ENCODE measurements at places on chromosomes 13 and 19.

GRCh38 chr19:43439032-43439708, 24.5 kb downstream of the TEX101 start:
- no peak for DNase-seq

DNA sequence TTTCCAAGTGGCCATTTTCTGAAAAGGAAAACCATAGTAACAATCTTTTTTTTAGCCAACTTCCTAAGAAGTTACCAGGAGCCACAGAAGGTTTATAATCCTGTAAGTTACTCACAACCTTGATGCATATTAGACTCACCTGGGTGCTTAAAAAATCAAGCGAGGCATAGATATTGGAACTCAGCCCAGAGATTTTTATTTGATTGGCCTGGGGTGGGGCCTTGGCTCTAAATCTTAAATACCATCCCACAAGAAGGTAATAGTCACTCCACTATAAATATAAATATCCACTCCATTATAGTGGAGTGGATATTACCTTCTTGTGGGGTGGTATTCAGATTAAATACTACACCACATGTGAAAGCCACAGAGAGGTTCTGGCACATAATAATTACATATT, 429.6 kb downstream of the RFC3 start:
- DNase-seq, result peak; percentile 38

DNA sequence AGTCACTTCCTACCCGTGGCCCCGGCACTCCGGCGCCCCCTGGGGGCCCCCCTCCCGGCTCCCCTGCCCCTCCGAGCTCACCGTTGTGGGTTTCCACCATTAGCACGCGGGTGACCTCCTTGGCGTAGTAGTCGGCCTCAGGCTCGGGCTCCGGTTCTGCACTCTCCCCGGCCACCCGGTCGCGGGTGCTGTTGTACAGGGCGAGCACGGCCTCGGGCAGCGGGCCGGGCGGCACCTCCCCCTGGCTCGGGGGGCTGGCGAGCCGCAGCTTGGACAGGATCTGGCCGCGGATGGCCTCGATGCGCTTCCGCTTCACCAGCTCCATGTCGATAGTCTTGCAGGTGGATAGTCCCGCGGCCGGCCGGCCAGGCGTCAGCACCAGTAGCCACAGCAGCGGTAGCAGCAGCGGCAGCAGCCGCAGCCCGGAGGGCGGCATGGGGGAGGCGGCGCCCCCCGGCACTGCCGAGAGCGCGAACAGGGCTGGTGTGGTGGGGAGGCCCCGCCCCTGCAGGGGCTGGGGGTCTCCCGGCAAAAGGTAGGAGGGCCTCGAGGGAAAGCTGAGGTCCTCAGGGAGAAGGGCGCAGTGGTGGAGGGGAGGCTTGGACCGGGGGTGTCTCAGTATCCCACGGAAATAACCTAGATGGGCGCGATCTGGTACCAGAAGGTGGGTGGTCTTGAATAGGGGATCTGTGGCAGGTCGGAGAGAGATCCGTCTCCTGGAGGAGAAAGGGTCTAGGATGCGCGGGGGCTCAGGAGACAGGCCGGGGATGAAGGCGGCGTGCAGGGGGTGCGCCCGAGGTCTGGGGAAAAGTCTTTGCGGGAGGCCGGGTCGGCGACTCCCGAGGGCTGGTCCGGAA, 885 bp downstream of the TGFB1 start:
- DNase-seq, result peak; percentile 59

DNA sequence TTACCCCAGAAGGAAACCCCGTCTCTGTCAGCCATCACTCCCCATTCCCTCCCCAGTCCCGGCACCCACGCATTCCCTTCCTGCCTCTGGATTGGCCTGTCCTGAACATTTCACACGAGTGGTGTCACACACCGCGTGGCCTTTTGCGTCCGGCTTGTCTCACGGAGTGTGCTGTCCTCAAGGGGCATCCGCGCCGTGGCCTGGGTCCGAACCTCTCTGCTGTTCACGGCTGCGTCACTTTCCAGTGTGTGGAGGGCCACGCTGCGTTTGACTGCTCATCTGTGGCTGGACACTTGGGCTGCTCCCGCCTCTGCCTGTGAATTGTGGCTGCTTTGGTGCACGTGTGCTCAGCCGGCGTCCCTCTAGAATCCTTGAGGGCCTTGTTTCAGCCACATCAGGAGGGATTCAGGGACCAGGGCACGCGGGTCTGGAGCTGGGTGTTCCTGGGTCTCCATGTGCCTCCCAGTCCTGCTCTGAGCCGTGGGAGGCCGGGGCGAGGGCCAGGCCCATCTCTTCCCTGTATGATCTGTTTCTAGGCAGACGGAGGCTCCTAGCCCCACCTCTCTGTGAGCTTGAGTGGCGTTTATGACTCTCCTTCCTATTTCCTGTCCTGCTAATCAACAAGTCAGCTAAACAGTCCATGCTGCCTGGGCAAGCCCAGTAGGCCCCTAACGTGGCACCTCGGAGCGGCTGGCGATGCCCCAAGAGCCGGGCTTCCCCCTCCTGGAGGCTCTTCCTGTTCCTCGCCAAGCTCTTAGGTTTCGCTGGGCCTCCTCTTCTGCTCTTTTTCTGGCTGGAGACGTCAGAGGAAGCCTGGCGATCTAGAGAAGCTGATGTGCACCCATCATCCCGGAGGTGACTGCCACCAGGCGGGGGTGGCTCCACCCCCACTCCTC, 8.1 kb downstream of the STK11 start:
- no peak for DNase-seq

DNA sequence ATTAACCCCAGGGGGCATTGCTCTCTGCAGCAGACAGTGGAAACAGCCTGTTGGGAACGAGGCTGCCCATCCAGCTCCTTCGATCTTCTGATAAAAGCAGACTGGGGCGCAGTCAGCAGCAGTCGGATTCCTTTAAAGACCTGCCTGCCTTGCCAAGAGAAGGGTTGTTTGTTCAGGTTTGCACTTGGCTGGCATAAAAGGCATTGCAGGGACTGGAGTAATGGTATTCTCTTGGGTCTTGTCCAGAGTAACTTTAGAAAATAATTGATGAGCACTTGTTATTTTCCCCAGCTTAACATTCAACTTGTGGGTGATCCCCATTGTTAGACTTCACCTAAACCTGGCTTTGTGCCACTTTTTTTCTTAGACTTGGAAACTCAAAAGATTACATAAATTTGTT, 67.3 kb upstream of the SLC10A2 start:
- no peak for DNase-seq

DNA sequence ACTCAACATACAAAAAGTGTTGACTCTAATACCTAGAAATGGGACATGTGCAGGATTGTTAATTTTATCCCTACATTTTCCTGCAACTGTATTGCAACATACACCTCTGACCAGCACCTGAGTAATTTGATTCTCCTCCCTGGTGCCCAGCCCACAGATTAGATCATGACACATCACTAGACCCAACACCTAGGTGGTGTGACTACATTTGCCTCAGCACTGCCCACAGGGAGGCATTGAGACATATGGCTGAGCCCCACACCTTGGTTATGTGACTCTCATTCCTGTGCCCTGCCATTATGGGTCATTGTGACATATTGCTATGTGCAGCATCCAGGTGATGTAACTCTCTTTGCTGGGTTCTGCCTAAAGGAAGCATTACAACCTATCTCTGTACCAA, 13.2 kb upstream of the ZNF254 start:
- DNase-seq, result no peak

DNA sequence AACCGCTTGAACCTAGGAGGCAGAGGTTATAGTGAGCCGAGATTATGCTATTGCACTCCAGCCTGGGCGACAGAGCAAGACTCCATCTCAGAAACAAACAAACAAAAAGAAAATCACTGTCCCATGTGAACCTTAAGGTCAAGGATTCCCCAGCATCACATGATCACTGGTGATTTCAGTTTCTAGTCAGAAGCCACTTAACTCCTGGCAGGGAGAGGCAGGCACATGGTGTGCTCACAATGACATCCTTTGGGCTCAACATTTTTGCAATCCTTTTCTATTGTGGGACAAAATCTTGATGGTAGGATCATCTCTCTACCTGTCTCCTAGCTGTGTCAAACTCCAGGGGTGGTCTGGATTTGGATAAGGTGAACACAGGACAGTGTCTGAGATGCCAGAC, 12.1 kb downstream of the AKAP8 start:
- DNase-seq, result no peak

DNA sequence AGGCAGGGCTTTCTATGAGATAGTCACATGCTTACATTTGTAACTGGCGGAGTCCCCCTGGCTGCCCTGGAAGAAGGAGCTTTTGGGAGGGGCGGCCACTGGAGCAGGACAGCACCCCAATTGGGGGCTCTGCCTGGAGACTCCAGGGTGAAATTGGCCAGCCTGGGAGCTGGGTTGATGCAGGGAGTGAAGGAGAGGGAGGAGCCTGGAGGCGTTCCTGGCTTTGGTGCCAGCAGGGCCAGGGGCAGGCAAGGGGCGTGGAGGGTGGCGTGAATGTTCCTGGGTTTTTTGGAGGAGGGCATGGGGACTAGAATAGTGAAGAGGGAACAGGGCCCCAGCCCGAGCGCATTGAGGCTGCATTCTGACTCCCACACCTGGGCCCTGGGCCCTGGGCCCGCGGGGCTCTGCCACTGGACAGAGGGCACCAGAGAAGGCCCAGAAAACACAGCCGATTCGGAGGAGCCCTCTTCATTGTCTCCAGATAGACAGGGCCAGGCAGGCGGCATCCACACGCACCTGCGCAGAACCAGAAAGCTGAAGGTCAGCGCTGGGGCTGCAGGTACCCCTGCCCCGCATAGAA, 29.5 kb downstream of the COMP start:
- DNase-seq, result no peak

GRCh38 chr19:50658441-50659317, 9.4 kb downstream of the C19orf81 start:
- DNase-seq, result peak; percentile 71

- no peak for DNase-seq
Measured at GRCh38 chr19:57436417-57436816, 1.3 kb downstream of the ZNF749 start.

GRCh38 chr13:36858290-36858689, 39.3 kb downstream of the RFXAP start:
- DNase-seq, result peak; percentile 81

DNA sequence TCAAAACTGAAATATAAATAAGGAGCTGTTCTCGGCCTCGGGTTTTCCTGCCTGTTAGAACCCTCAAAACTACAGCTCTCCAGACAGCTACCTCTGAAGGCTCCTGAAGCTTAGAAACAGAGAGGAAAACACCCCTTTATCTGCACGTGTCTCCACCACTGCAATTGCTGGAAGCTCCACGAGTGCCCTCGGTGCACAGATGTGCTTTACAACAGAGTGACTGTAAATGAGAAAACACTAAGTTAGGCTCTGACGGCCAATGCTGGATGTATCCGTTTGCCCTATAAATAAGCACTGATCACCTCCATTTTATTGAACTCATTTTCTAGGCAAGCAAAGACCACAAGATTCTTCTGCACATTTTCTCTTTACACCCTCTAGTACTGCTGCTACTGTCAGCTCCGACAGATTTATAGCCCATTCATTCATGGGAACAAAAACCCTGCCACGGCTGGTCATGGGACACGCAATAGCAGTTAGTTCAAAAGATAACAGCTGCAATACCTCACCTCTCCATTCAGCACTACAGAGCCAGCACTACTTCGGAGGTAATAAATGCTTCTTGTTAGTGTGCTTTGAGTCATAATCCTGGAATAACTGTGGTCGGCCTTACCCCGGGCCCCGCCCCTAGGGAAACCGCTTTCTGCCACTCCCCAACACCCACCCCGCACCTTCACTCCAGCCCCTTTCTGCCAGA, 241.1 kb upstream of the ZNF507 start:
- peak; percentile 4 for DNase-seq

GRCh38 chr13:42807241-42807640, 25.9 kb downstream of the FAM216B start:
- DNase-seq, result no peak
